NCI-H2081 treated with DMSO at 0.1 percent for 48 hours (cell line): ENCODE measurements at places on chromosomes 7 and 10.

GRCh38 chr7:17802056-17802455, 138.2 kb downstream of the SNX13 start:
- no peak for DNase-seq

GRCh38 chr10:124175701-124176348, 82.4 kb upstream of the CHST15 start:
- no peak for DNase-seq

GRCh38 chr7:128357217-128357613, 4.3 kb downstream of the PRRT4 start:
- DNase-seq: no peak

DNA sequence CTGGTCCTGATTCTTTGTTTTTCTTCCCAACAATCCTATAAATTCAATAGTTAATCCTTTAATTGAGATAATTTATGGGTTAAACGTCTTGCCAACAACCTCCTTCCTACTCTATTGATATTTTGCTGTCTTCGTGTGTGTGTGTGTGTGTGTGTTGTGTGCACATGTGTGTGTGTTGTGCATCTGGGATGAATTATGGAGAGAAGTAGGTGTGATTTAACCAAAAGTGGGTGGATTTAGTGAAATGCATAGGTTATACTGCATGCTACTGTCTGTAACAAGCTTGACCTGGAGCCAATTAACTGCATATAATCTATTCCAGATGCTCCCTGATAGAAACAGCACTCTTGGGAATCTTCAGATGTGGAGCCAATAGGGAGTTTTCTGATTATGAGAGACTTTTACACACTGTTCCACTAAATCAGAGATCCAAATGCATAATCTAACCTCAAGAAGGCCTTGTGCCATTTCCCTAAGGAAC, 61.2 kb downstream of the SEMA3D start:
- DNase-seq: no peak

DNA sequence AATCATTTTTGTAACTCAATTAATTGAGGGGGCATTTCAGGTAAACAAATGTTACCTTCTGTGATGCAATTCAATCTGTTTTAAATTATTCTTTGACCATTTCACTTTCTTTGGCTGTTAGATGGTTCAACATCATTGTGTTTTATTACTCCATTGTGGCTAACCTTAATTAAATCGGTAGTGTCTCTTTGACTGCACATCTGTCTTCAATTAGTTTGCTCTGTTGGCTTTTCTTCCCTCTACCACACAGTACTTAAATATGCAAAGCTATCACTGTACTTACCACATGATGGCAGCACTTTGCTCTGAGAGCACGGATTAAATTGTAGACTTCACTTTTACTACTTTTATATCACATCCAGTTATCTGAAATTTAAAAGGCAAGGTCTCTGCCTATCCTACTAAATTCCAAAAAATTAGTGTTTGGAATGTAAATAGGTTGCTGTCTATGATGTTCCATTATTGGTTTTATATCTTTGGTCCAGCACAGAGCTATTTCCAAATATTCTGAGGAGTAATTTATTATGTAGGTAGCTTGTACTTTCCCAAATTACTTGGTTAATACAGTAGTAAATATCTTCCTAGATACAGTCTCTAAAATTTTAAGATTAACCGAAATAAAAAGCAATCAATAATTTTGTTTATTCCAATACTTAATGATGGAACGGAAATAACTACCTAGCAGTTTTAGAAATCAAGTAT, 352.0 kb downstream of the PCLO start:
- DNase-seq: peak; percentile 18

DNA sequence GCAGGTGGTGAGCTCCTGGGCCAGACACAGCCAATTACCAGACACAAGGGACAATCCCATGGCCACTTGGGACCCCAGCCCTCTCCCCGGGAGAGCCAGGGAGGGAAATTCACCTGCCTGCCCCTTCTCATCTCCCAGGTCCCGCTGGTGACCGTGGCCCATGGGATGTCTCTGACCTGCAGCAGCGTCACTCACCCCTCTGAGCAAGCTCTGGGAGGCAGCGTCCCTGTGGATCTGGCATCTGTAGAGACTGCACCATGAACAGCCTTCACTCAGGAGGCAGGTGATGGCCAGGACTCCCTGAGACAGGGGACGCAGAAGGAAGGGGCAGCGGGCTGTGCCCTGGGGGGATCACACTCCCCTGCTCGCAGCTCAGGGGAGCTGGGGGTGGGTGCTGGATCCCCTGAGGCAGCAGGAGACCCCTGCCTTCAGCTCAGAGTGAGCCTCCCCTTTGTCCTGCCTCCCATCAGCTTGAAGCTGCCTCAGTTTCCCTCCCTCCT, 90.8 kb downstream of the FOXL3 start:
- DNase-seq: no peak

DNA sequence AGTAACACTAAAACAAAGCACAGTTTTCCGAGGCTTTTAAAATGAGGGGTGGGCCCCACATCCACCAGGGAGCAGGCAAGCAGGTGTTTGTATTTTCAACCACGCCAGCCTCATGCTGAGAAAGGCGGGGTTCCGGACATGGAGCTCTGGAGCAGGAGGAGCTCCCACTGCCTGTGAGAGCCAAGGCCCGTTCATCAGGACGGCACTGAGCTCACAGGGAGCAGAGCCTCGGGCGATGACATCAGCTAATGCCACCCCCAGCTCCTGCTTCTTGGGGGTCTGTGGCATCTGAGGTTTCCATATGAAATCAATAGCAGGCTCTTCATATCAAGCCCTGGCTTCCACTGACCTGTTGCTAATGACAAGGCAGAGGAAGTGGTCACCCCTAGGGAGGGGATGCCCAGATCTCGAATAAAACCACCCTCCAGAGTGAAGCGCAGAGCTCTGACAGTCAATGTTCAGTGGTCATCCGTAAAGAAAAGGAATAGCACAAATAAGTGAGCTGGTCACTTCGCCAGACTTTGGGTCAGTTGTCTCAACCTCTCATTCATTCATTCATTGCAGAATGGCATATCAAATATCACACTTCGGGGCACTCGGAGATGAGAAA, 89.1 kb downstream of the TNS3 start:
- peak; percentile 89 for DNase-seq

GRCh38 chr7:24930856-24931255, 49.1 kb downstream of the OSBPL3 start:
- DNase-seq: no peak

DNA sequence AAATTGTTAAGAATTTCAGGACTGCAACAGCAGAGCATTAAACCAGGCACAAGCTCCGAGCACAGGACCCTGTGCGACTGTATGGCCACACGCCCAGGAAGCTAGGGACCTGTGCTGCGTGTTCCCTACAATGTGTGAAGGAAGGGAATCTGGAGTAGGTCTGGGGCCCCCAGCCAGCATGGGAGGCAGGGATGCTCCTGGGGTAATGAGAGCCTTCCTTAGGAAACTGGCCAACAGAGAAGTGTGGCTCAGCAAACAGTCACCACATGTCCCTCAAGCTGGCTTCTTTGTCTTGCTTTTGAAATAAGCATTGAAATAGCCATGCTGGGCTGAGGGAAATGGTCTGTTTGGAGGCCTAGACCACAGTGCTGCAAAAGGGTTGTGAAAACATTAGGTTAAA, 8.2 kb downstream of the BLNK start:
- DNase-seq: no peak

- no peak for DNase-seq
Observed at GRCh38 chr7:139297795-139298194, 43.3 kb upstream of the FMC1 start.

DNA sequence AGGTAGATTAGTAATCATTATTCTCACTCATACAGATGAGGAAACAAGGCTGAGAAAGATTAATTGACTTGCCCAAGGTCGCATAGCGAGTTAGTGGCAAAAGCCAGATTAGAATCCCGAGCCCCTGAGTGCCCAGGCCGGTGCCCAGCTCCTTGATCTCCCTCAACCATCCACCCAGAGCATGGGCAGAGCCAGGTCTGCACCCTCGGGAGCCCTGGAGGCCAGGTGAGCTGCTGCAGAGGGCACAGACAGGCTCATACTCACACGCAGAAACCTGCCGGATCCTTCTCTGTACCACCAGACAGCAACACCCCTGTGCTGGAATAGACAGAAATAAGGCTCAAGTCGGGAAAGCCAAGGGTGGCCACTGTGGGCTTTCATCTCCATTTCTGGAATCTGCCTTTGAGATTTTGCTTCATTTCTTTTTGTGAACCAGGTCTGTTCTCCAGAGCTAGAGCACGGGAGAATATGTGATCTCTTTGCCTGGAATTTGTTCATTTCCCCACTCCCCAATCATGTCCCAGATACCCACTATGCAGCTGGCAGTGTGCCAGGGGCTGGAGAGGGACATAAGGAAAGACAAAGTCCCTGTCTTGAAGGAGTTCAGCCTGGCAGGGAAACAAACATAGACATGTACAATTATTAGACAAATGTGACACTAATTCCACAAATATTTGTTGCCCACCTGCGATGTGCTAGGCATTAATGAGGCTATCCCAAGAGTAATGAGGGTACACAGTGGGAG, 5.5 kb downstream of the AFAP1L2 start:
- no peak for DNase-seq

DNA sequence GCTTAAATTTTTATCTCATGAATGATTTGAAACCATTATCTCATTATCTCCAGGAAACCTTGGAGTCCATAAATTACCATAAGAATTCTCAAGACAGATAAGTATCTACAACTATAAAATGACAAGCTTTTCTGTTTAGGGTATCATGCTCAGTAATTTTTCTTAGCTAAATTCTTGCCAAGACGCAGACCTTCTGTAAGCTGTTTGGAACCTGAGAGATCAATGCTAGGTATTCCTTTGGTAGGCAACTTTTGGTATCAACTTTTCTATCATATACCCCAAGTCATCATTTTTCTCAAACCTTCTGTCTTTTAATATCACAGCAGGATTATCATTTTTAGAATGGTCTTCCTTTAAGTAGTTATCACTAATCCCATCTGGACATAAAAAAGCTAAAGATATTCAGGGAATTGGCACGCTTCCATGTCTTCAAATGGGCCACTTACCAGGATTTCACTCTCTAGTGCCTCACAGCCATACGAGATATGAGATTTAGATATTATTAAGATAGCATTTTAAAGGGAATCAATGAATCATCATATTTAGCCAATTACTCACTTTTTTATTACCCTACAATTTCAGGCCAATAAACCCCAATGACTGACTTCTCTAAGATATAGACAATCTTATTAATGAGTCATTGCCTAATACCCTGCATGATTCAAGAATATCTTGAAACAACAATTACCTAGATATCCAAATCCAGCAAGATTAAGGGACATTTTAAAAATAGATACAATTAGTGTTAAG, 544.1 kb downstream of the HTR7 start:
- no peak for DNase-seq
